GM23248 (cell line): ENCODE measurements at places on chromosomes 6 and 20. TPM values are rescaled to one million over a fixed set of nuclear protein-coding genes. Genes with fewer than 3 reads are reported as not detected.

DNA sequence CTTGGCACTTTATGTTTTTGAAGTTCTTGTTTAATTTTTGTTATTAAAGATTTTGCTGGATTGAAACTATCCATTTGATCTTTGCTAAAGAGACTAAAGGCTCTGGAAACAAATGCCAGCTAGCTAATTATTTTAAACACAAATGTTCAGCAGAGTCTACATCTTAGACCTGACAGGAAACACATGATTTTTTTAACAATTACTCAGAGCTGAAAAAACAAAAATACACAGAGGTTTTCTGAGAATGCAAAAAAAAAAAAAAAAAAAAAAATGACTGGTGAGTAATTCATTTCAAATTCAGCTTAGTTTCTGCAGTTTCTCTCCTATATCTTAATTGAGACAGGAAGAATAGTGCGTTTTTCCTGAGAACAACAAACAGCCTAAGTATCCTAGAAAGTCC lies 448.0 kb downstream of the TENT5A start:
- no peaks in the 10 kb centered on the region for H3K27me3 ChIP-seq
- no peaks in the 10 kb centered on the region for H3K36me3 ChIP-seq
- DNase-seq = peak; percentile 48
- H3K4me3 ChIP-seq = peak overlapping the region; percentile 23; the same call in 1 of the 2 replicates
- peaks cover 22% of the 10 kb centered on the region for H3K4me1 ChIP-seq

DNA sequence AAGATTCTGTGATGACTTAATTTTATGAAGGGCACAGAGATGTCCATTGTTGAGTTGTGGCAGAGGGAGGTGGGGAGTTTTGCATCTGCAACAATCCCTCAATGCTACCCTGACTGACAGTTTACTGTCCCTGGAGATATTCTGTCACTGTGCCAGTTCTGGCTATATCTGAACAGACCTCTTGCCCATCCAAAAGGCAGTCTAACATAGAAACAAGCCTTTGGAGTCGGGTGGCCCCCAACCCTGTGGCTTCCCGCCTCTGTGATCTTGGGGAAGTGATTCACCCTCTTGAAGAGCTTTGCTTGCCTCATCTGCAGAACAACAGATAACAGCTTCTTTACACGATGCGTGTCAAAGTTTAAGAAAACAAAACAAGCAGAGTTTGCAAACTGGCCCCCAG lies 3.8 kb upstream of the E2F1 start:
- peak; percentile 44 for DNase-seq
- no peak overlapping the region for H3K4me3 ChIP-seq
- no peaks in the 10 kb centered on the region for H3K27me3 ChIP-seq
- H3K27ac ChIP-seq = no peak overlapping the region

Gene ZNF391
- 1.4 and 4.7 TPM in 2 replicates for total RNA-seq

DNA sequence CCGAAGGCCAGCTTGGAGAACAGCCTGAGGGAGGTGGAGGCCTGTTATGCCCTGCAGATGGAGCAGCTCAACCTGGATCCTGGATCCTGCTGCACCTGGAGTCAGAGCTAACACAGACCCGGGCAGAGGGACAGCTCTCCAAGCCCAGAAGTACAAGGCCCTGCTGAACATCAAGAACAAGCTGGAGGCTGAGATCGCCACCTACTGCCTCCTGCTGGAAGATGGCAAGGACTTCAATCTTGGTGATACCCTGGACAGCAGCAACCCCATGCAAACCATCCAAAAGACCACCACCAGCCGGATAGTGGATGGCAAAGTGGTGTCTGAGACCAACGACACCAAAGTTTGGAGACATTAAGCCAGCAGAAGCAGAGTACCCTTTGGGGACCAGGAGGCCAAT lies 223.5 kb upstream of the ID4 start:
- no peak overlapping the region for H3K4me3 ChIP-seq
- no peaks in the 10 kb centered on the region for H3K27me3 ChIP-seq
- peak; percentile 2 for DNase-seq
- no peaks in the 10 kb centered on the region for H3K36me3 ChIP-seq
- H3K4me1 ChIP-seq = no peaks in the 10 kb centered on the region
- H3K27ac ChIP-seq = no peak overlapping the region

- H3K36me3 ChIP-seq = no peaks in the 10 kb centered on the region
- H3K4me1 ChIP-seq = no peaks in the 10 kb centered on the region
- H3K4me3 ChIP-seq = no peak overlapping the region
- no peaks in the 10 kb centered on the region for H3K27me3 ChIP-seq
- no peak for DNase-seq
- H3K27ac ChIP-seq = no peak overlapping the region
These were observed 216.5 kb upstream of the TENT5A start for GRCh38 chr6:81969011-81969410.
